Brain microvascular endothelial cell (primary cell): ENCODE measurements at places on chromosomes 2 and 18.

DNA sequence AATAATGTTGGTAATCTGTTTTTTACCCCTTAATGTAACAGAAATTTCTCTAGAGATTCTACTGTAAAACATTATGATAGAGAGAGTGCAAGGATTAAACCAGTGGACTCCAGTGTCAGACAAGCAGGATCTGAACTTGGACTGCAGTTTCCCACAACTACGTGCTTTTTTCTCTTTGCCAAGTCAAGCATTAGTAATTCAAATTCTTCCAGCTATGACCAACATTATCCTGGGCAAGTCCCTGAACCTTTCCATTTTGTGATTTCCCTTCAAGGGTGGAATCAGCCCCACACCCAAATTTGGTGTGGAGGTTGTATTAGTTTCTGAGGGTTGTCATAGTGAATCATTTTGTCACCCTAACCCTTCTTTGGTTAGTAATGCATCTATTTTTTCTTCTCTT lies 482.0 kb downstream of the ZNF516 start:
- no peak for DNase-seq

DNA sequence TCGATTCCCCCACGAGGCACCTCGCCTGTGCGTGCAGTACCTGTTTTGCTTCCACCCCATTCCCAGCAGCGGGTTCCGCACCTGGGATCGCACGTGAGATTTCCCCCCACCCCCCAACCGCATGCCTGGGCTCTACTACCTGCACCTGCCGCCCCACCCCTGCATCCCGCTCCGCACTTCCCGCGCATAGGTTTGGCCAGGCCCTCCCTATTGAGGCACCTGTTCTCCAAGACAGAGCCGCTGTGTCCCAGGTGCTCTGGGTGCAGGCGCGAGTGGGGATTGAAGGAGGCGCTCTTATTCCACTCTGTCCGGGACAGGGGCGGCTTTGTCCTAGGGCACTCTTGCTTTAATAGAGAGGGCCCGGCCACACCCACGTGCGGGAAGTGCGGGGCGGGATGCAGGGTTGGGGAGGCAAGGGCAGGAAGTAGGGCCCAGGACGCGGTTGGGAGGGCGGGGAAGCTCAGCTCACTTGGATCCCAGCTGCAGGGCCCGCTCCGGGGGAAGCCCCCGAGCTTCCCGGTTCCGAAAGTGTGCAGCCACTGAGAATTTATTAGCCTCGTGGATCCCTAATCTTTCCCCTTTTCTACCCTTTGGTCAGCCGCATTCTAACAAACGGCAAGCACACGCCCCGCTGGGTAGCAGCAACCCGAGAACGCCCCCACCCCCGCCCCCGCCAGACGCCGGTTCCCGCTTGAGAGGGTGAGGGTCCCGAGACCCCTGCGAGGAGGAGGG lies 670 bp upstream of the MOCOS start:
- no peak for DNase-seq

DNA sequence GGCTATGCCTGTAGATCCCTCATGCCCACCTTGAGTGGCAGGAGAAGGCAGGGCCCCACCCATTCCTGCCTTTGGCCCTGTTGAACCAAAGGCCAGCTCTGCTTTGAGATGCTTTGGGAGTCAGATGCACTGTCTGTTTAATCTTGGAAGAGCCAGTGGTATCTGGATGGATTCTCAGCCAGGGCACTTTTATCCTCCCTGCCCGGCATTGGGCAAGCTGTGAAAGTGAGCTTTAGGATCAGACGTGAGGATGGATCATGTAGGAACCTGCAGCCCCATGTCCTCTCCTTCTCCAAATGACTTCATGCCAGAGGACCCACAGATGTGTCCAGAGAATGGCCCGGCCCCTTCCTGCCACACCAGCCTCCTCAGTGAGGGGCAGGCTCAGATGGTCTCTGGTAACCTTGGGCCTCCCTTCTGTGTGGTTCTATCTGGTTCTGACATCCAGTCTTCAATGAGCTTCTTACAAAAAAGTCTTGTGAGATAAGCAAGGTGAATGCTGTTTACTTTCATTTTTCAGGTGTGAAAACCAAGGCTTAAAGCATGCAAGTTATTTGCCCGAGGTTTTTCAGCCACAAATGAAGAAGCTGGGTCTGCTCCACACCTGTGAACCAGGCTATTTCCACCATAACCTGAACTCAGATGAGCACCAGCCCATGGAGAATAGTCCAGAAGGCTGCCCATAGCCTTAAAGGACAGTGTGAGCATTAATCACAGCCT lies 123.8 kb downstream of the KCTD1 start:
- no peak for DNase-seq

- no peak for DNase-seq
These were observed 944.9 kb downstream of the CNTNAP5 start for GRCh38 chr2:124970030-124970429.

GRCh38 chr2:161992531-161992930 lies 81.5 kb downstream of the DPP4 start:
- DNase-seq: no peak

GRCh38 chr2:151482171-151482725 lies 72.5 kb downstream of the RIF1 start:
- DNase-seq: no peak

DNA sequence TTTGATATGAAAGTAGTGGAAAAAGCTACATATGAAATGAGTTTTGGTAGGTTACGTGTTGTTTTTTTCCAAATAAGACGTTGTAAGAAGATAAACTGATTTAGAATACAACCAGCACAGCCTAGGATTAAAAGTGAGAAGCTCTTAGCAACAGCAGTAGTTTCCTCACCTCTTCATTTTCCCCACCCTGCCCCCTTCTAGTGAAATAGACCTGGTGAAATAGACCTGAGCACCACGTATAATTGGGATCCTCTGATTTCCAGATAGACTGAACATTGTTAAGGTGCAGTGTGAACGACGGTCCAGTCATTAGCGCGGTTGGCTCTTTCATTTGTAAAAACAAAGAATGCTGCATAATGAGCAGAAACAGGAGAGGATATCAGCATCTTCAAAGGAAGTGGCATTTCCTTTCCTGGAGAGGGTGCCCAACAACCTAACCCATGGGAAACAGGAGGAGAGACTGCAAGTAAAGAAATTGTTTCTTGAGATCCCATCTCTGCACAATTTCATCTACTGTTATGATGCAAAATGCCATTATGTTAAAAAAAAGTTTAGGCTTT lies 114.3 kb downstream of the FIGN start:
- DNase-seq: no peak

GRCh38 chr2:70073493-70073892 lies 13.8 kb upstream of the PCBP1 start:
- no peak for DNase-seq

GRCh38 chr2:197869501-197870111 lies 65.2 kb downstream of the PLCL1 start:
- peak; percentile 25 for DNase-seq

DNA sequence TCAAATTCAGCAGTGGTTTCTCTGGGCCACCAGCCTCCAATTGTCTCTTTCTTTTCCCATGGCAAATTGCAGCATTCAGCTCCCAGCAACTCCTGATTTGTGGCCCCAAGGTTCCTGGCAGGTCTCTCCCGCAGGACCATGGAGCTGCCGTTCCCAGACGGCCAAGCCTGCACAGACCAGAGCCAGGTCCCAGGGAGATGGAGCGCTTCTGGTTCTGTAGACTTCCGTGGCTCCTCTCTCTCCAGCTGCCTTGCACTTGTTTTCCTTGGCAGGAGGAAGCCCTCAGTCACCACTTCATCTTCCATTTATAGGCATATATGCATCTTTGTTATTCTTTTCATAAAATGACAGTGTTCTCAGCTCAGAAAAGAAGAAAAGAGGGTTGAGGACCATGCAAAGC lies 21.7 kb downstream of the TNP1 start:
- DNase-seq: peak; percentile 48

DNA sequence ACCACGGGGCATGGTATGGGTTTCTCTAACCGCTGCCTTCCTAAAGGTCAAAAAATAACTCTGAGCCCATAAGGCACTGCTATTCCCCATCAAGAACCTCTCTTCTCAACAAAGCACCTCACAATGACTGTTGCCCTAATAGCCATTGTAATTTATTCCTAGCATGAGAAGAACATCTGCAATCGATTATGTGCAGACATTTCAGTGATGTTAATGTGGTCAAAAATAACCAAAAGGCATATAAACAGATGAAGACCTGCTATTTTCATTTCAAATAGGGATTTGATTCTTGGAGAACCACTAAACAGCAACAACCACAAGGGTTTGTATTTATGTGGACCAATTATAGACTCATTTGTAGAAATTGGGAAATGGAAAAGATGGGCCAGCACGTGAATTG lies 356.6 kb downstream of the FBXO15 start:
- DNase-seq: no peak

DNA sequence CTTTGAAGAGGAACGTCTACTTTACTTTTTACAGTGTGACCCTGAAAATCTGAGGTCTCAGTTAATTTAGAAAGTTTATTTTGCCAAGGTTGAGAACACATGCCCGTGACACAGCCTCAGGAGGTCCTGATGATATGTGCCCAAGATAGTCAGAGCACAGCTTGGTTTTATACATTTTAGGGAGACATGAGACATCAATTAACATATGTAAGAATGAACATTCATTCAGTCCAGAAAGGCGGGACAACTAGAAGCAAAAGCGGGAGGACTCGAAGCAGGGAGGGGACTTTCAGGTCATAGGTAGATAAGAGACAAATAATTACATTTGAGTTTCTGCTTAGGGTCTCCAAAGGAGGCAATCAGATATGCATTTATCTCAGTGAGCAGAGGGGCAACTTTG lies 23.7 kb downstream of the ELMOD3 start:
- no peak for DNase-seq

DNA sequence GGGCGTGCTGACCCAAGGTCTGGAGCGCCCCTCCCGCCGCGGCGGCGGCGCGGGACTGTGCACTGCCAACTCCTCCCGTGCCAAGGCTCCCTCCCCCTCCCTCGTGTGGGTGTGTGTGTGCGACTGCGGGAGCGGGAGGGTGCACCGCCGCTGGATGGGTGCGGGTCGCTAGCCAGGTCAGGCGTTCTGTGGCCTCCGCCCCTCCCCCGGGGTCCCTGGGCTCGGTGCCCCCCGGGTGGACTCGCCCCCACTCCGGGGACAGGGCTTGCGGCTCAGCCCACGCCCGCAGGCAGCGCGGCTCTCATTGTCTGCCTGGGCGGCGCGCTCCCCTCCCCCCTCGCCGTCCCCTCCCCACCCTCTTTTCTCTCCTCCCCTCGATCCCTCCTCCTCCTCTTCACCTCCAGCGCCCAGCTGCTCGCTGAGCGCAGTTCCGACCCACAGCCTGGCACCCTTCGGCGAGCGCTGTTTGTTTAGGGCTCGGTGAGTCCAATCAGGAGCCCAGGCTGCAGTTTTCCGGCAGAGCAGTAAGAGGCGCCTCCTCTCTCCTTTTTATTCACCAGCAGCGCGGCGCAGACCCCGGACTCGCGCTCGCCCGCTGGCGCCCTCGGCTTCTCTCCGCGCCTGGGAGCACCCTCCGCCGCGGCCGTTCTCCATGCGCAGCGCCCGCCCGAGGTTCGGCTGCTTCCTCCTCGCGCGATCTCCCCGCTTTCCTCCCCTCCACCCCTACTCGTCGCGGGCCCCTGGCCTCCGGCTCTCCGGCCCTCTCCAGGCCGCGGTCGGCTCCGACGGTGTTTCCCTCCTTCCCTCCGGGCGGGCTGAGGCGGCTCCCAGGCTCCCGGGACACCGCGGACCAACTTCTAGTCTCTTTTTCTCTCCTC lies at the start of gene GATA6:
Gene GATA6 (plus strand): TSS at position 579 of the 878 bp plus-strand sequence. CDS start 1,556 bp downstream, outside the sequence.
- DNase-seq: peak; percentile 92

DNA sequence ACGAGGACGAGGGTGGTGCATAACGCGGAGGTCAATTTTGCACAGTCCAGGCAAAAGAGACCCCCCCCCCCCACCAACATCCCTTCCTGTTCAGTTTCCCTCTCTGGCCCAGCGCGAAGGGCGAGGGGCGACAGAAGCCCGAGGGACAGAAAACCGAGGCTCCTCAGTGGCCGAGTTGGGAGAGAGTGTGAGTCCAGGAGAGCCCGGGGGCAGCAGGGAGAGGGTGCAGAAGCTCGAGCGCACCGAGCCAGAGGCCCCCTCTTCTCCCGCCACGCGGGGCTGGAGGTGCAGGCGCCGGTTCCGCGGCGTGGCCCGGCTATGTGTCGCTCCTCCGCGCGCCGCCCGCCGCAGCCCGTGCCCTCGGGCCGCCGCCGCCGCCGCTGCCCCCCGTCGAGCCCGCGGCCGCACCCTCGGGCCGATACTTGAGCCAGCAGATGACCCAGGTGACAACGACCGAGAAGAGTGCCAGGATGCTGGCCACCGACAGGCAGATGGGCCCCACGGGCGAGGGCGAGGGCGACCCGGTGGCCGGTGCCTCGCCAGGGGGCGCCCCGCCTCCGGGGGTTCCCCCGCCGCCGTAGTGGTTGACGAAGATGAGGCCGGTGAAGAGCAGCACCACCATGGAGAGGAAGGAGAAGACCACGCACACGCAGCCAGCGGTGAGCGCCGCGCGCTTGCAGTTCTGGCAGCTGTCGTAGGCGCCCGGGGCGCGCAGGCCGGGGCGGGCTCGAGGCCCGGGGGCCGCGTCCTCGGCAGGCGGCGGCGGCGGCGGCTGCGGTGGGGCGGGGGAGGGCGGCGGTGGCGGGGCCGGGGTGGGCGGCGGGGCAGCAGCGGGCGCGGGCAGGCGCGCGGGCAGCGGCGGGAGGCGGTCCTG lies 20.2 kb upstream of the PAX3 start:
- no peak for DNase-seq

DNA sequence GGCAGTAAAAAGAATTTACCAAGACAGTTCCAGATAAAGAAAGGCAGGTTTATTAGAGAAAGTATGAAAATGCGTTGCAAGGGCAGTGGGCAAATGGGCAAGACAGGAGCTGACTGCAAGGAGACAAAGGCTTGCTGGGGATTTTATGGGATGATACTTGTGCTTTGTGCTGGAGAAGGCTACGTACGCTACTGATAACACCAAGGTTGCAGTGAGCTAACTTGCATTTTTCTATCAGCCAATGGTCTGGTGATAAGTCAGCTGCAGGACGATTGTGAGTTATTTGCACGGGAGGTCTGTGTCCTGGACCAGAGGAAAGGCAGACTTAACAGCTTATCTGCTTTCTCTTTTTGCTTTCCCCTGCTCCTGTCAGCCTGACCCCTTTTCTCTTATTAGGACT lies 116.5 kb downstream of the PMS1 start:
- no peak for DNase-seq

- no peak for DNase-seq
These were observed 20.9 kb upstream of the TEX44 start for GRCh38 chr2:231571661-231572191.

DNA sequence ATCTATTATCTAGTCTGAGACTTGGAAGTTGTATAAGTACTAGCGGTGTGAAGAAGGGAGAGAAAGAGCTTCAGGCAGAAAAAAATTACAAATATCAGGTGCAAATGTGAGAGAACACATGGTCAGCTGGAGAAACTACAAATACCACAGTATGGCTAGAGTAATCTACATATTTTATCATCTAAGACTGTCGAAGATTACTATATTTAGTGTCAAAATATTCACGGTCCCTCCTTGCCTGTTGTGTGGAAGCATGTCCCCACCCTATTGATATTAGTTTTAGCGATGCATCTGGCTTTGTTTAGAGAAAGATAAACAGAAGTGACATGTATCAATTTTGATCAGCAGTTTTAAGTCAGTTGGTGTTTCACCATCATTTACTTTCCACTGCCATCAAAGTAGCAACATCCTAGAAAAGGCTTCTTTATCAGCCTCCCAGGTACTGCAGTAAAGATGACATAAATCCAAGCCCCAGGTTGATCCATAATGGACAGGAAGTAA lies 90.5 kb upstream of the ITGA4 start:
- DNase-seq: no peak

- no peak for DNase-seq
These were observed 10.6 kb upstream of the MALL start for GRCh38 chr2:110126086-110126773.
